Activated T-cell treated with anti-CD3 and anti-CD28 coated beads, Interleukin-2, amount 50 U/mL, for 48 hours (primary cell): ENCODE measurements at places on chromosomes 11 and 22.

DNA sequence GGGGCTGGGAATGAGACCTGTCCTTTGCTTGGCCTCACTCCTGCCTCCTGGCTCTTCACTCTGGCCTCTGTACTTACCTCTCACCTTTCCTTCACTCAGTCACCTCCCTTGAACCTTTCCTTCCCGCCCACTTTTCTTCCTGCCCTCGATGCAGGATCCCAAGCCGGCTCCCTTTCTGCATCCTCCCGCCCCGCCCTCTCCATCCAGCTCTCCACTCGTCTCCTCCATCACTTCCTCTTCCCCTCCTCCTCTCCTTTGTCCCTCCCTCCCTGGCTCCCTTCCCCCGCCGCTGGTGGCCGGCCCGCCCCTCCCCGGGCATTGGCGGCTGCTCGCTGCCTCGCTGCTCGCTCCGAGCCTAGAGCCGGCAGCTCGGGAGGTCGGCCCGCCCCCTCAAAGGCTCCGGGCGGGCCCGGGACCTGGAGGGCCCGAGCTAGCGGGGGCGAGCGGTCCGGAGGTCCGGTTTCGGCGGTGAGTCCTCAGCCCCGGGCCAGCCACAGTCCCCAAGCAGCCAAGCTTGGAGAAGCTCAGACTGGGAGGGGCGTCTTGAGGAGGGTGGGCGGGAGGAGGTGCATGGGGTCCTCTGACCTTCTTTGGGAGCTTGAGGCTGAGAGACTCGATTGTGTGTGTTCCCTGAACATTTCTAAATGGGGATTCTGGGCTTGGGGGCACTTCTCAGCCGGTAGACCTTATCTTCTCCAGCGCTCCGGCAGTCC, 13.8 kb downstream of the PHLDB1 start:
- DNase-seq, result peak; percentile 54

- peak; percentile 99 for DNase-seq
These were observed at the start of the genes ACO2 and PHF5A for GRCh38 chr22:41468381-41469217. Gene ACO2 (plus strand): TSS chr22:41469117. CDS start chr22:41469147, 30 bp downstream. Gene PHF5A (minus strand): TSS chr22:41468692. CDS start chr22:41468653, 39 bp downstream.

GRCh38 chr11:80593648-80594374, 1153.0 kb upstream of the TENM4 start:
- no peak for DNase-seq

DNA sequence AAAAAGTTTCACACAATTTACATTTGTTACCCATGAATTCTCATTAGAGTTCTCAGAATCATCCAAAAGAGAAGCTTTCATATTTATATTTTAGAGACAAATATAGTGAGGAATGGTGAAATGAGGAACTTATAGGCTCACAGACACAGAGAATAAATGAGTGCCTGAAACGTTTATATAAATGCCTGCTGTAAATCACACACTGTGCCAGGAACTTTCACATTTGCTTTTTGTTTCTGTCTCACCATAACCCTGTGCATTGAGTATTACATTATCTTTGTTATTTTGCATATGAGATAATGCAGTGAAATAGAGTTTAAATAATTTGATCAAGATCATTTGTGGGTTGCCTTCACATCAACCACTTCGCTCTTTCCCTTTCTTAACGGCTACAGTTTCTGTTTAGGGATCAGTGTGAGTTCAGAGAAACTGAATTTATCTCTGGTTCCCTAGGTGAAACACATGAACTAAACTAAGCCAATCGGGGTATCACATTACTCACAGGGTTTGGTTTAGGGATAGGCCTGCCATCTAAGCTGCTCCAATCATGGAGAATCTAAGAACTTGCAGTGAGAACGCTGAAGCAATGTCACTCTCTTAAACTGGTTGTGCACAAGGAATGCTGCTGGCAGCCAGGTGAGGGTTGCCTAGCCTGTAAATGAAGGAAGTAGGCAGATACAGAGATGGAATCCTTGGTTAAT, 1339.2 kb upstream of the TENM4 start:
- no peak for DNase-seq

- peak; percentile 10 for DNase-seq
These were observed 26.0 kb upstream of the CBX7 start for GRCh38 chr22:39178206-39179111.

DNA sequence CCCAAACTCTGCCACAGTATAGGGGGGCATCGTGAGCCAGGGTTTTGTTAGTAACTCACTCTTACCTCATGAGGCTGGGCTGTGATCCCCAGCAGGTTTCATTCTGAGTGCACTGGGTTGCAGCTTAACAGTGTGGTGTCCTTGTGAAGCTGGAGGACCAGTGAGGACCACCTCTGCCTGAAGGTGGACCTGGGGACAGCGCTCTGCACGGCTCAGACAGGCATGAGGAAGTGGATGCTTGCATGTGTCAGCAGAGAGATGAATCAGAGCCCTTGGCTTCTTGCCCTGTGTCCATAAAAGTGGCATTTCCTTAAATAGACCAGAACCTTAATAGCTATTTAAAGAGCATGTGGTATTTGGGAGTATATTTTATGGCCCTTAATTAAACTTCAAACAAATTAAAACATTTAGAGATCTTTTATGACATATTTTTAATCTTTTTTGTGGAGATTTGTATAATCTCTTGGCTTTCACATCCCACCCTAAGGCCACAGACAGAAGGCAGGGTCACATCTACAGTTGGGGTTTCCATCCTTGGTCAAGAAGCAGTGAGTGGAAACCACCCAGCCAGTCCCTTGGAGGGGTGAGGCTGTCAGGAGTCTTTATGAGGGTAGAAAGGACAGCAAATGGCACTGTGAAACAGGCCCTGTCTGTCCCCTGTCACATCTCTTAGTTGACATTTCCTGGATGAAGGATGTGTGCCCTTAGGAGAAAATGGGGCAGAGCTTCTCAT, 24.8 kb upstream of the ADORA2A start:
- peak; percentile 37 for DNase-seq

DNA sequence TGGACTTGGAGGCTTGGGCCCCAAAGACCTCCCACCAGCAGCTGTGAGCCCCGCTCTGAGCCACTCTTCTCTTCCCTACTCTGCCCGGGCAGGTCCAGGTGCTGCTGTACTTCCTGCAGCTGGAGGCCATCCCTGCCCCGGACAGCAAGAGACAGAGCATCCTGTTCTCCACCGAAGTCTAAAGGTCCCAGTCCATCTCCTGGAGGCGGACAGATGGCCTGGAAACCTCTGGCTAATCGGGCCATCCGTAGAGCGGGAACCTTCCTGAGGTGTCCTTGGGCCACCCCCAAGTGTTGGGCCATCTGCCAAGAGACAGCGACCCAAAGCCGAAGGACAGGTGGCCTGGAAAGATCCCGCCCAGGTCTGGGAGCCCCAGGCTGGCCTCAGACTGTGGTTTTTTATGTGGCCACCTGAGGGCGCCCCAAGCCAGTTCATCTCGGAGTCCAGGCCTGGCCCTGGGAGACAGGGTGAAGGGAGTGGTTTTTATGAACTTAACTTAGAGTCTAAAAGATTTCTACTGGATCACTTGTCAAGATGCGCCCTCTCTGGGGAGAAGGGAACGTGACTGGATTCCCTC, 135.1 kb downstream of the BCR start:
- peak; percentile 80 for DNase-seq

GRCh38 chr22:45786726-45787125, 115.1 kb downstream of the ATXN10 start:
- DNase-seq, result no peak

DNA sequence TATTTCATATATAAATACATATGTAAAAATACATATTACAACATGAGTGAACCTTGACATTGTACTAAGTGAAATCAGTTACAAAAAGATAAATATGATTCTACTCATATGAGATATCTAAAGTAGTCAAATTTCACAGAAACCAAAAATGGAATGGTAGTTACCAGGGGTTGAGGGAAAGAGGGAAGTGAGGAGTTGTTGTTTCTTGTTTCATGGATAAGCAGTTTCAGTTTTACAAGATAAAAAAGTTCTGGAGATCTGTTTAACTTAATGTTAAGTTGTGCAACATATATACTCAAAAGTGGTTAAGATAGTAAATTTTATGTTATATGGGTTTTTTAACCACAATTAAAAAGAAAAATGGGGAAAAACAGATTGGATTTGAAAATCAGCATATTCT, 107.7 kb downstream of the ELP4 start:
- no peak for DNase-seq

DNA sequence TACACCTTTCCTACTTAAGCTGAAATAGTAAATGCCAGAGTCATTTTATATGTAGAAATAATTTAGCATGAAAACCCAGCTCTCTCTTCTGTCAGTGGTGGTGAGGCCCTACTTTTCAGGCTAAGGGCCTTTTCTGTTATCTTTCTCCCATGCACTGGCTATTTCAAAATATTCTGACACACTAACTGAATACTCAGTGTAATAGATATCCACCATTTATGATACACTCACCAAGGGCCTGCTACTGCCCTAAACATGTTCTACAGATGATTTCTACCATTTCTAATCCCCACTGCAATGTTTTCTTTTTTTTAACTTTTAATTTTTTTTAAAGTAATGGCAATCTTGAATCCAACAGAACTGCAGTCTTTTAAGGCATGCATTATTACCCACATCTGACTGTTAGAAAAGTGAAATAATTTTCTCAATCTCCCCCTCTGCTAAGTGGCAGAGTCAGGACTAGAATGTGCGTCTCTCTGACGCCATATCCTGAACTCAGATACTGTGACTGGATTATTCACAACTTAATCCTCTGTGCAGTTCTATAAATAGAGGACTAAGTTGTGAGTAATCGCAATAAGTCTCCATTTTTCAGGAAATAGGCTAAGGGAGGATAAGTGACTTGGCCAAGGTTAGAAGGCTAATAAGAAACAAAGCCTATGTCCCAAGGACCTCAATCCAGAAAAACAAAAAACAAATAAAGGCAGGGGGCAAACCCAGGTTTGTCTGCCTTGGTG, 44.0 kb downstream of the GRAMD1B start:
- no peak for DNase-seq

DNA sequence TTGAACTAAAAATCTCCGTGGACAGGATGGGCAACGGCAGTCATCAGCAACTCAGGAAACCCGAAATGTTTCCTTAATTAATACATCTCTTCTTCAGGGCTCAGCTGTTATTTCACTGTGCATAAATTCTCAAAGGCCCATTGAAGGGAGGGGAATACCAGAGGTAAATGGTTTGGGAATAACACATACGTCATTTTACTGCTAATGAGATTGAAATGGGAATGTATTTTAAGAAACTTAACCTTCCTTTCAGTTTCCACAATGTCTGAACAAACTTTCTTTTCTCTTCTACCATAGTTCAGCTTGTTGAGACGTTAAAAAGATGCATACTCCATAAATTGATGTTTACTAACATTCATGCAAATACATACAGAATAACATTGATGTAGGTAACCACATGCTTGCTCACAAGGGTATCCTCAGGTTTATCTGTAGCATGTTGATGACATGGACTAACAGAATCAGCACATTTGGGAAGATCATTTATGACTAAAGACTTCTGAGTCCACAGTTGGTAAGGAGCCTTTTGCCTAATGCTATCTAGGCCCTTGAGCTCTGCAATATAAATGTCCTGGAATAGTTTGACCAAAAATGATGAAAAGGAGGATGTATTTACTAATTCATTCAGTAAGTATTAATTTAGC, 7.7 kb upstream of the PRRG4 start:
- no peak for DNase-seq

- peak; percentile 86 for DNase-seq
These were observed 2.1 kb upstream of the CPT1A start for GRCh38 chr11:68843703-68844312.

DNA sequence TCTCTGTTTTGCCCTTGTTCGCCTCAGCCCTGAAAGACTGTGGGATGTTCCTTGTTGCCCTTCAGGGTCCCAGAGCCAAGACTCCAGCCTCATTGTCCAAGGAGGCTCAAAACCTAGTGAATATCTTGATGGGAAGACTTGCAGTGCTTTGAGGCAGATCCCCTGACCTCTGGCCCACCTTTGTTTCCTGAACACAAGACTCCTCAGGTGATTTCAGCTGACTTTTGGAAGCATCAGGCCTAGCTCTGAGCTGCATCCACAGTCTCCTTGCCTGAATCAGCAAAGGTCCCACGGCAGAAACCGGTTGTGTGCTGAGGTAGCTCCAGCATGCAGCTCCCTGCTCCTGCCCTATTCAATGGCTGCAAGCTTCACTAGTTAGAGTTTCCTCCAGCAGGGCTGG, 159.3 kb upstream of the B3GAT1 start:
- DNase-seq, result no peak

DNA sequence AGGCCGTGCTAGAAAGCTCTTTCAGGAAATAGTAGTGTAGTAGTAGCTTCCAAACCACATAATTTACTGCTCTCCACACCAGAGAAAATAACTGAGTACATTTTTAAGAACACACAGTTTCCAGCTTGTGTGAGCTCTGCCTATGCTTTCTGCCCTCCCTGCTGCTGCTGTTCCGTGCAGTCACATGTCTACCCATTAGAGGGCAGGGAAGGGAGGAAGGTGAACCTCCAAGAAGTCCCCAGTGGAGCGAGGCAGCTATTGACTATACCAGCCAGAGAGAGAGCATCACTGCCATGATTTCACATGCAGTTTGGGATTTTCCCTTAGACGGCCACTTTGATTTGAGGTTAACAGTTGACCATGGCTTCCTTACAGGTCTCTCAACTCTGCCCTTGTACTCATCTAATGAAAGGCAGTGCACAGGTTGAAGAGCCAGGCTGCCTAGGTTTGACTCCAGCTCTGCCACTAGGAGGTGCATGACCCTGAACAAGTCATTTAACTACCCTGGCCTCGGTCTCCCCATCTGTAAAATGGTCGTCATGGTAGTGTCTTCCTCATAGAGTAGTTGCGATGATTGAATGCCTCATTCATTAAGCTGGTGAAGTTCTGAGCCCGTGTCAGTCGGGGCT, 19.7 kb upstream of the CTTN start:
- no peak for DNase-seq

- no peak for DNase-seq
These were observed at the start of gene SHISA8 for GRCh38 chr22:41915035-41915785. Gene SHISA8 (minus strand): TSS chr22:41915074. CDS start chr22:41914667, 407 bp downstream.

DNA sequence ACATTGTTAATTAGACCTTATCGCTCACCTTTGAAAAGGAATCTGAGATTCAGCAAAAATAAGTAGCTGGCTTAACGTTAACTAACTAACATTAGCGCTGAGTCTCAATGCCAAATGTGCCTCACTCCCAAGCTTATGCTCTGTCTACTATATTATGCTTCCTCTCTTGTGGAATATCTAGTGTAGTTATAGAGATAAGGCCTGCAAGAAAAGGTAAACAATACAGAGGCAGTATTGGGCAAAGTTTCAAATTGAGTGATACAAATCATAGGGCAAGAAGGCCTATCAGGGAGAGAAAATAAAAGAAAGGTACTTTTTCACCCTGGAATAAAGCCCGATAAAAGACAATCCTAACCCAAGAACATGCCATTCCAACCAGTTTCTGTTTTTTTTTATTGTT, 61.6 kb upstream of the SLC17A6 start:
- DNase-seq, result no peak

- DNase-seq, result peak; percentile 61
These were observed 4.4 kb upstream of the FOXRED2 start for GRCh38 chr22:36510966-36511881.
